ENCODE measurements at places on chromosomes 7 and 10.

- no peak for DNase-seq
Measured at GRCh38 chr7:143049362-143049761, 2.8 kb upstream of the OR6V1 start.

- DNase-seq, result no peak
Measured at GRCh38 chr7:39414224-39415035, 151.8 kb upstream of the YAE1 start.

- DNase-seq, result no peak
Measured at GRCh38 chr7:118731854-118732253, 507.4 kb downstream of the ANKRD7 start.

- DNase-seq, result no peak
Measured at GRCh38 chr10:130395248-130395936, 259.2 kb downstream of the GLRX3 start.

DNA sequence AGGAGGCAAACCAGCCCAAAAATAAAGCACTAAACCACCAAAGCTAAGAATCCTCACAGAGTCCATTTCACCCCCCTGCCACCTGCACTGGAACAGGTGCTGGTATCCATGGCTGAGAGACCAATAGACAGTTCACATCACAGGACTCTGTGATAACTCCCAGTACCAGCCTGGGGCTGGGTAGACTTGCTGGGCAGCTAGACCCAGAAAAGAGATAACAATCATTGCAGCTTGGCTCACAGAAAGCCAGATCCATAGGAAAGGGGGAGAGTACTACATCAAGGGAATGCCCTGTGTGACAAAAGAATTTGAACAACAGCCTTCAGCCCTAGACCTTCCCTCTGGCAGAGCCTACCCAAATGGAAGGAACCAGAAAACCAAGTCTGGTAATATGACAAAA is 13.6 kb upstream of the SLC25A28 start:
- no peak for DNase-seq

GRCh38 chr10:10946801-10947200 is 70.9 kb upstream of the CELF2 start:
- no peak for DNase-seq

GRCh38 chr10:127854769-127855590 is 37.8 kb downstream of the CLRN3 start:
- no peak for DNase-seq

GRCh38 chr10:49608166-49609005 is 1.7 kb upstream of the SLC18A3 start:
- no peak for DNase-seq

DNA sequence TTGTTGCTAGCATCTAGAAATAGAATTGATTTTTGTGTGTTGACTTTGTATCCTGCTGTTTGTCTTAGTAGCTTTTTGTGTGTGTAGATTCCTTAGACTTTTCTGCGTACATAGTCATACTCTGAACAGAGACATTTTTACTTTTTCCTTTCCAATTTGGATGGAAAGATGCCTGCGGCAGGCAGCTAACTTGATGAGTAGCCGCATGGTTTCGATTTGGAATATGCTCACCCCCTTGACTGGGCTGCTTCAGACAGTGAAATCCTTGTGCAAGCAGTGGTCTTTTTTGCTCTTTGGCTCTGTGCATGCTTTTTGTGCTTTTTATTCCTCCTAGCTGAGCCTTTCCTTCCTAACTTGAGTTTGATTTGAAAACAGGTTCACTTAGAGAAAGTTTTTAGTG is 71.8 kb downstream of the HHEX start:
- no peak for DNase-seq

GRCh38 chr10:110900983-110901382 is 18.0 kb downstream of the BBIP1 start:
- DNase-seq, result no peak

- no peak for DNase-seq
Measured at GRCh38 chr10:111650088-111650487, 533.5 kb downstream of the GPAM start.

DNA sequence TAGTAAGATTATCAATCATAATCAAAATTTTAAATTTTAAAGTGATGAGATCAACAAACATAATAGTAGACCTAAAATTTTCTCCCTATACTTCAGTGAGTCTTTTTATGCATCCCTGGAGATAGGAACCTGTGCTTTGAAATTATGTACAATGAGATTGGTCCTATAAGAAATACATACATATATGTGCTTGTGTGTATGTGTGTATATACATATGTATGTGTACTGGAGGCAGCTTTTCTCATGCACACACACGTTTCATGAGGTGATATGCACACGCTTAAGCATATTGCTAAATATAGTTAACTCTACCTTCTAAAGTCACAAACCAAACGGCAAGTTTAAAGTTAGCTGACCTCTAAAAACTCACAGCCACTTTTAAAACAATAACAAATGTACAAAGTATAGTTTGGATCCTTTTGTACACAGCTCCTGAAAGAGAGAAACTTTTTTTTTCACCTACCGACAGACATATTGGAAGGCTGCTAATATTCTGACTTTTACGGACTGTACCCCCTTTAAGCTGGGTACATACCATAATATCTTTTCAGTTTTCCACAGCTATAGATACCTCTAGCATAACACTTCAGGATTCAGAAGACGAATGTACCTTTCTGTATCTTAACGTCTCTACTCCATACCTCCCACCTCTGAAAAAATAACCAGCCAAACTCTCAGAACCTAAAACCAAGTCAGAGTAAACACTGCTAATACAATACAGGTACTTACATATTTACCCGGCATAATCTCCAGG is 3.3 kb downstream of the ITGB1 start:
- no peak for DNase-seq

GRCh38 chr10:75347186-75347585 is 54.4 kb downstream of the ZNF503 start:
- DNase-seq, result no peak

- no peak for DNase-seq
Measured at GRCh38 chr7:138208142-138208570, 131.9 kb downstream of the AKR1D1 start.

DNA sequence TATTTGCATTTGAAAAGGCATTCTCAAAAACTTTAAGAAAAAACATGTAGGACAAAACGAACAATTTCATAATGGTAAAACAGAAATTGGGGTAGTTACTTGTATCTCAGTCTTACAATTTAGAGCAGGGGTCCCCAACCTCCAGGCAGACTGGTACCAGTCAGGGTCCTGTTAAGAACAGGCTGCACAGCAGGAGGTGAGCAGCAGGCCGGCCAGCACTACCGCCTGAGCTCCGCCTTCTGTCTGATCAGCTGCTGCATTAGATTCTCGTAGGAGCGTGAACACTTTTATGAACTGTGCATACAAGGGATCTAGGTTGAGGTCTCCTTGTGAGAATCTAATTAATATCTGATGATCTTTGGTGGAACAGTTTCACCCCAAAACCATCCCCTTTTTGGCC is 77.3 kb downstream of the SEMA3A start:
- DNase-seq, result no peak

- DNase-seq, result no peak
Measured at GRCh38 chr7:123719197-123719721, 29.5 kb downstream of the WASL start.

DNA sequence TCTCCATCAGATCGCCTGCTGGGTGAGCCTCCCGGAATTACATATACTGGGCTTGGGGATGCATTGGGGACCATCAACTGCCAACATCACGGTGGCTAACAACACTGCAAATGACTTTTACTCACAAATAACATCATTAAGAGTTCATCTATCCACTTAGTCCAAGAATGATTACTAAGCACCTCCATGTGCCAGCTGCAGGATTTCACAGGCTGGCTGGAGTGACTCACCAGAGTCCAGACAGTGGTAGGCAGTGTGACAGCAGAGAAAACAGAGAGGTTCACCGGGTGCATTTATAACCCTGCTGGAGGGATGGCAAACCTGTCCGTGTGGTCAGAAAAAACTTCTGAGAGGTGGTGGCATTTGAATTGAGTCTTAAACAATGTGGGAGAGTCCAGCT is 3.2 kb upstream of the IGFBP3 start:
- DNase-seq, result no peak

DNA sequence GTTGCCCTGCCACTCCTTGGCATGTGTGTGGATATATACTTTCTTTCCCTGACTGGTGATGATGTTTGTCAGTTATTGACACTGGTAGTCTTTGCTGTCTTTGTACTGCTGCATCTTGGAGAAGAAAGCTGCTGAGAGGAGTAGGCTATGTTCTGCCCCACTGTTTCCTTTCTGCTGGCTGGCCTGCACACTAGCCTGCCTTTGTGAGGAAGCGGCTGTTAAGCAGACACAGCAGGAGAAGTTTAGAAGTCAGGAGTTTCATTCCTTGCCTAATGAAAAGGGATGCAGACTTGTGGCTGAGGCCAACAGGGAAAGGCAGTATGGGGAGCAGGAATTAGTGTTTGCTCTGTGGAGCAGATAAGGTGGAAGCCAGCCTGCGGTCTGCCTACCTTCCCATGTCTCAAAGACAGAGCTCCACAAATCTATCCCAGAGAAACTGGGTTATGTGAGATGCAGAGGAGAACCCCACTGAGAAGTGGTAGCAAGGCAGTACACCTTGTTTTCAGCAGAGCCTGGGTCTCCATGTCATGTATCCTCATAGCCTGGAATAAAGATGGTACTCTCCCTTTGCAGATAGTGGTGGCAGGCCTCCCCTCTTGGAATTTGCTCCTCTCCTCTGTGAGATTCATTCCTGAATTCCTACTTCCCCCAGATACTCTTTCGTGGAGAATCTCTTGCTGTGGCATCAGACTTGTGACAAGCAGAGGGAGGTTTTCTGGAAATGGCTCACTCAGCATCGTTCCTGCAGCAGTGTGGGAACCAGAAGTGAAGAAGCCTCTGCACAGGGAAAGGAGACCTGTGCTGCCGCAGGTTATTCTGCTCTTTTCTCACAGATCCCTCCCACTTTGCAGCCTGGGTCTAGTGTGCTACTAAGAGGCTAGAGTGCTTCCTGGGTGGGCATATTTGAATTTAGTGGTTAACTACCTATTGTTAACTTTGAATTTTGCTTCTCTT is 130.2 kb downstream of the LRRC4 start:
- DNase-seq, result no peak

GRCh38 chr10:4013651-4014121 is 228.7 kb upstream of the KLF6 start:
- peak; percentile 23 for DNase-seq

GRCh38 chr7:159213253-159213652 is 68.6 kb upstream of the VIPR2 start:
- DNase-seq, result no peak

DNA sequence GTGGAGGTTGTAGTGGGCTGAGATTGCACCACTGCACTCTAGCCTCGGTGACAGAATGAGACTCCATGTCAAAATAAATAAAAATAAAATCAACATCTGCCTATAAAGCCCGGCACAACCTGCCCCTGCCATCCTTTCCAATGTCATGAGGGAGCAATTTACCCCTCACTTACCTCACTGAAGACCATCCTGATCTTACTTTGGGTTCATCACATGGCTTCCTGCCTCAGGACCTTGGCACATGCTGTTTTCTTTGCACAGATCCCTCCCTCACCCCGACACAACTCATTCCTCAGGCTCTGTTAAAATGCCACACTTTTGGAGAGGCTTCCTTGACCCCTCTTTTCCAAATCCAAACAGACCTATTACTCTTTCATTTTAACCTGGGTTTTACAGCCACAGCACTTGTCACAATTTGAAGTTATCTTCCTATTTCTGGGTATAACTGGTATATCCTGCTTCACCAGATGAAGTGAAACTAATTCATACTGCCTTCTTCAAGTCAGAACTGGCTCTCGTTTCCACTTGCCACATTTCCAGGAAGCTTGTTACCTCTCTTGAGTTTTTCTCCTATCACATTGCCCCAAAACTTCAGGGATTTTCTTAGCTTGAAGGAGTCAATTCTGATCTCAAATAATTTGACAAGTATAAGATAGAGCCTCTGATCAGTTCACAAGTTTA is 69.3 kb upstream of the PARD3 start:
- DNase-seq, result no peak

DNA sequence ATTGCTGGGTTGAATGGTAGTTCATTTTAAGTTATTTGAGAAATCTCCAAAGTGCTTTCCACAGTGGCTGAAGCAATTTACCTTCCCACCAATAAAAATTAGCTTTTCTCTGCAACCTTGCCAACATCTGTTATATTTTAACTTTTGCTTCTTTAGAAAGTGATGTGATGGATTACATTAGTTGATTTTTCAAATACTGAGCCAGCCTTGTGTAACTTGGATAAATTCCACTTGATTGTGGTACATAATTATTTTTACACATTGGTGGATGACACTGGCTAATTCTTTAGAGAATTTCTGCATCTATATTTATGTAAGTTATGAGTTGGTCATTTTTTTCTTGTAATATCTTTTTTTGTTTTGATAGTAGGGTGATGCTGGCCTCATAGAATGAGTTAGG is 634.1 kb downstream of the GALNT17 start:
- no peak for DNase-seq

- DNase-seq, result no peak
Measured at GRCh38 chr10:1661859-1662437, 75.4 kb downstream of the ADARB2 start.

All from stimulated activated CD8-positive, alpha-beta memory T cell treated with anti-CD3 and anti-CD28 coated beads, Interleukin-4, amount 100 ng/mL, for 4 hours (primary cell).